ENCODE measurements at places on chromosomes 2 and 18.

DNA sequence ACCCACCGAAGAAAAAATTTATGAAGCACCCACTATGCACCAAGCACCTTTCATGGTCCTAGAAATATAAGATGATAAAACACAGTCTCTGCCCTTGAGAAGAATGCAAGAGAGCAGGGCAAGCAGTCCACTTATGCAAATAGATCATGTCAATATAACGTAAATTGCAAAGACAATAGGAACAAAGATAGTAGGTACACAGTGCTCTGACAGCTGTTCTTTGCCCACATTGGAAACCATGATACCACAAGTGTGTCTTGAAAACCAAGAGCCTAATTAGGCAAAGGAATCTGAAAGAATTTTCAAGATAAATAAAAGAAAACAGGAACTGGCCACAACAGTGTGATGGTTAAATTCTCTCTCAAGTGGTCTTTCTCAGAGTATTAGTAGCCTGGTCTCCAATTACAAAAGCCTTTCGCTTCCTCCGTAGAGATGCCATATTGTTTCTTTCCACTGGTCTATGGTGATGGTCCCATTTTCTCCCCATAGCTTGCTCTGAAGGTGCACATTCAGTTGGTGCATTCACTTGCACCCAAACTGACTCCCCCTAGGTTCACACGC is 108.5 kb downstream of the VWC2L start:
- no peak for DNase-seq

DNA sequence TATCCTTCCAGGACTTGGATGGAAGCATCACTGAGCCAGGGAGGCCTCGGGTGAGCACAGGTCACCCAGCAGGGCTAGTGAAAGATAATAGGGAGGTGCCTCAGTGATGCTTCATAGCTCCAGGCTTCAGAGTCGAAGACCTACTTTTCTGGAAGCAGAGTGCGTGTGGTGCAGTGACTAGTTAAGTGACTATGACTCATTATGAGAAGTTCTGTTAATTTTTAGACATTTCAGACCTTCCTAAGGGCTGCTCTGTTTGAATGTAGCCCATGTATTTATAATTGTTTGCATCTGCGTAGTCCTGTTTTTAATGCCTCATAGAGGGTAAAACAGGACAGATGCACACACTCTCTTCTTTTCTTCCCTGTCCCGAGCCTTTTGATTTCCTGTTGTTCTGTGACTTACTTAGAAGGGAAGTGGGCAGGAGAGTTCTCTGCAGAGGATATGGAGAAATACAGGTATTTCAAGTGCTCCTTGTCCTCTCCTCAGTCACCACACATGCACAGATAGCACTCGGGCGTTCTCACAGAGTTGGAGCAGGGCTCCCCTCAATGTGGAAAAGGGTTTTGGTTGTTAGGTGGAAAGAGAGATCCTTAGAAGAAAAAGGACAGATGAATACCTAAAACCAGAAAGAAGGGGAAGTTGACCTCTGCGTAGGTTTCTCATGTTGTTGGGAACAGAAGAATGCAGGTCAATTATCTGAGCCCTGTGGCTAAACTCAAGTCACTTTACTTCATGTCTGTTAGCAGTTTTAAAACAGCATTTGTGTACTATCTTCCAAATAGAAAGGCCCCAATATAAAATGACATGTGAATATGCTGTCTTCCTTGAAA is 34.7 kb downstream of the RALB start:
- no peak for DNase-seq

- DNase-seq: no peak
Observed at GRCh38 chr2:110877031-110877827, 144.9 kb downstream of the ACOXL start.

DNA sequence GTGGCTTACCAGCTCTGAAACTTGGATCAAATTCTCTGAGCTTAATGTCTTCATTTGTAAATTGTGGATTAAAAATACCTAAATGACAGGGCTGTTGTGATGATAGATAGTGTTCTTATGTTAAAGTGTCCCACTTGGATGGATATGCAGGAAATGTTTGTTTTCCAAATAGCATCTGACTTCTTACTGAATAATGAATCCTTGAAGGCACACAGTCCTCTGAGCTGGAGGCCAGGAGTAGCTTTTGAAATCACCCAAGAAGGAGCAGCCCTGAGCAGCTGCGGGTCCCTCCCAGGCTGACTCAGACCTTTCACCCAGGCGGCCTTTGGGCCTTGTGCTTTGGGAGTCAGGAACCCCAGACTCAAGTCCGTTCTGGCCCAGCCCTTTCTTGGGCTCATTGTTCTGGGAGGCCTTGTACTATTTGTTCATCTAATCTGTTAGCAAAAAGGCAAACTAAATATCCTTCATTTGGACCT is 173.0 kb upstream of the GATA6 start:
- no peak for DNase-seq

DNA sequence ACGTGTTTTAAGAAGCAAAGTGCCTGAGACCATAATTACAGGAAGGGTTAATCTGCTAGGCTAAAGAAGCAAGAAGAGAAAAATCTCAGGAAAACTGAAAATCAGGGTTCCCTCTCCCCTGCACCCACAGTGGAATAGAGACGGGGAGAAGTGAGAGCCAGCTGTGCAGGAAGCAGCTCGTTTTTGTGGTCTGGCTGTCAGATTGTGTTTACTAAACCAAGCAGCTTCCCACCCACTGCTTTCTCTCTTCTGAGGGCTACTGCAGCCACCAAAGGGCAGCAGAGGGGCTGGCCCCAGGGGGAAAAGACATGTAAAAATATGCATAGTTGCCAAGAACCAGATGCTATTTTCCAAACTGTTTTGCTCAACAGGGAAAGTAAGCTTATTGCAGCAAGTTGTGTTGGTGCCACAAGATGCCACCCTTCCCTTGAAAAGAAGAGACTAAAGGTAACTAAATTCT is 72.6 kb upstream of the THUMPD2 start:
- DNase-seq: no peak

DNA sequence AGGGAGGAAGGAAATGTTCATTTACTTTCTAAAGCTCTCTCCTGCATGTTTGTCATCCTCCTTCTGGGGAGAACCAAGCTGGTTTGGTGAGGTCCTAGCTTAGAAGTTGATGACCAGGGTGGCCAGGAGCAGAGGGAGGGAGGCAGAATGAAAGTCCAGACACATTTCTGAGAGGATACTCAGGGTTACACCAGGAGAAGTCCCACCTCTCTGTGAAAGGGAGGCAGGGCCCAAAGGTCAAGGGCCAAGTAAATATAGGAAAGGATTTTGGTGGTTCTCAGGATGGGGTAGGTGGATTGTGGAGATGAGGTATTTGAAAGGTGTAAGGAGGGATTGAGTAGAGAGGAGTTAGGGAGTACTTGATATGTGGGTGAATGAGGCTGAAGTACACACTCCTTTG is 58.0 kb upstream of the FBXO11 start:
- no peak for DNase-seq

GRCh38 chr2:240624950-240625621 is at the start of gene GPR35:
Gene GPR35, plus strand, starts transcription at chr2:240625480. Its CDS starts 4,473 bp downstream, at chr2:240629953.
- no peak for DNase-seq

- DNase-seq: no peak
Observed at GRCh38 chr2:10987861-10988260, 76.1 kb downstream of the KCNF1 start.

GRCh38 chr2:71547616-71548285 is 94.4 kb downstream of the DYSF start:
- DNase-seq: no peak

DNA sequence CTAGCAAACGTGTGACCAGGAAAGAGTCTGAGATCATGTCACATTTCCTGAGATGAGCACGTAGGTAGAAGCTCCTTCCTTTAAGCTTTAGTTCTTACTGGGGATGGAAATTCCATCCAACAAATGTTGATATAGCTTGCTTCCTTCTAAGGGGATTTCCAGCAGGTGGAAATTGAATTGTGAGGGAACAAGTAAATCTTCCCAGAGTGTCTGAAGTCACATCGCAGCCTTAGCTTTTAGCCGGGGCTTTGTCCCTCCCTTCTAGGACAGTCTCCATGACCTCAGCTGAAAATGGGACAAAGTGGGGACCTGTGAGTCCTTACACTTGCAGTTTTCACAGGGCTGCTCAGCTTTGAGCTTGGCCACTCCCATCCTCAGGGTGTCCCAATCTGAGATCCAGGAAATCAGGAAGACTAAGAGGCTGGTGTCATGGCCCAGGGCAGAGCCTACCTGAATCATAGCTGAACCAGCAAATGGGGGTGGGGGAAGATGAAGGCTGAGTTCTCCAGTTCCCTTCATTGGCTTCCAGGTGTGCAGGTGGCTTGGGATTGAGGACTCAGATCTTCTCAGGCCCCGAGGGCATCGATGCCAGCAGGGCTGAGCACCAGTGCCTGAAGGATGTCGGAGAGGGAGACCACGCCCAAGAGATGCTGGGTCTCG is 8.3 kb downstream of the PRKAG3 start:
- DNase-seq: no peak

DNA sequence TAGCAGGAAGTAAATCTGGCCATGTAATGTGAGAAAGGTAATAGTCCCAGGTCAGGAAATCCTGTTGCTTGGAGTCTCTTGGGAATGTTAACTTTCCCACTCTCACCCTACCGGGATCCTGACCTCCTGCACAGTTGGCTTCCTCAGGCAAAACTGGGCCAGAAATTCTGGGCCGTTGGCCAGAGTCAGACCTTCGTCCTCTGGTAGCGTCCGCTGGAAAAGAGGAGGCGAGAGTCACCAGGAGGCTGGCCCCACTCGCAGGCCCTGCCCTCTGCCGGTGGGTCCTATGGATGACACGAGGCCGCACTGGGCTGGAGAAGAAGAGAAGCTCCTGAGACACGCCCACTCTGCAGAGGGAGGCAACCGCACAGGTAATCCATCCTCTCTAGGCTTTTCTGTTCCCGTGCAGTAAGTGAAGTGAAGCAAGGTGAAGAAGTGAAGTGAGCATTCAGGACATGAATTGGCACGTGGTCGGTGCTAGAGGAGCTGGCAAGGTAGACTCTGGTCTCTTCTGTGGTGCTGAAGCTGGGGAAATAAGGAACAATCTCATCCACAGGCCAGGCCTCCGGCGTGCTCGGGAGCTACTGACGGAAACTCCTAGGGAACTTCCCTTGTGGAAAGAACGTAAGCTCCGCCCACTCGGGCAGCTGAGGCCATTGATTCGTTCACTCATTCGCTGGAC is 182.7 kb upstream of the GLI2 start:
- DNase-seq: no peak

DNA sequence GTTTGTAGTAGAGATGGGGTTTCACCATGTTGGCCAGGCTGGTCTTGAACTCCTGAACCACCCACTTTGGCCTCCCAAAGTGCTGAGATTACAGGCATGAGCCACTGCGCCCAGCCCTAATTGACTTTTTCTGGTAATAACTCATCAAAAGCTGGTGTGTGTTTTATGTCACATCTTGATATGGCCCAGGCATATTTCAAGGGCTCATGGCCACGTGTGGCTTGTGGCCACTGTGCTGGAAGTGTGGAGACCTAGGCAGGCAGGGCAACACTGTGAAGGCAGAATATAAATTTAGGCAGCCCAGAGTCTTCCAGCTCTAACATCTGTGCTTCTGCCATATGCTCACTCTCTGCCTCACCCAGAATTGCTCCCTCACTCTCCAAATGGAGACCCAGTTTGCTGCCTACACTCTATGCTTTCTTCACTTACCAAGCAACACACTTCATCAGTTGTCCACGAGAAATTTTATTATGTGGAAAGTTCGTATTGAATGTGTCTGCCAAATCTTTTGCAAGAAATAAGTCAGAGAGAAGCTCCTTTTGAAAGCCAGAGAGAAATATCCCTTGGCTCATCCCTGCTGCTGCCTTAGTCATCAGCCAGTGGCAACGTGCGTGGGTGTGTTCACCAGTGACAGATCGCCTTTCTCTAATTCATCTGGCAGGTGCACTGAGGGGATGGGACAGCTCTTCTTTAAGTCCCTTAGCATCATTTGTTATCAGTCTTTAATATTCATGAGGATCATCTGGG is 129.4 kb upstream of the CXCR4 start:
- DNase-seq: no peak

- no peak for DNase-seq
Observed at GRCh38 chr2:74902281-74902860, 56.1 kb upstream of the POLE4 start.

GRCh38 chr18:25639596-25639995 is 287.6 kb upstream of the ZNF521 start:
- DNase-seq: no peak

DNA sequence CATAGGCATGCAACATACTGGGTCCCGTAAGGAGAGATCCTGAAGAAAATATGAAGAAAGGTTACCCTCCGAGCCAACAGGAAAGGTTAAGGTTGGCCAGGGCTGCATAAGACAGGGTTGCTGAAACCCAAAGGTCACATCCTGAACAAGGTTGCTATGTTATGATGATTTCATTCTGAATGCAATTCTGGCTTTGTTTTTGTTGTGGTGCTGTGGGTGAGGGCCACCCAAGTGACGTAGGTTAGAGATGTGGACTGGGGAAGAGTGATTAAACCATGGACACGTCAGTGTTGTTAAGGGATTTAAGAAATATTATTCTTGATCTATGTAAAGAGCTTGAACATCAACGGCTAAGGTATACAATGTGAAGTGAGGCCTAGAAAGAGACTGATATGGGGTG is 60.0 kb downstream of the ZEB2 start:
- DNase-seq: no peak

DNA sequence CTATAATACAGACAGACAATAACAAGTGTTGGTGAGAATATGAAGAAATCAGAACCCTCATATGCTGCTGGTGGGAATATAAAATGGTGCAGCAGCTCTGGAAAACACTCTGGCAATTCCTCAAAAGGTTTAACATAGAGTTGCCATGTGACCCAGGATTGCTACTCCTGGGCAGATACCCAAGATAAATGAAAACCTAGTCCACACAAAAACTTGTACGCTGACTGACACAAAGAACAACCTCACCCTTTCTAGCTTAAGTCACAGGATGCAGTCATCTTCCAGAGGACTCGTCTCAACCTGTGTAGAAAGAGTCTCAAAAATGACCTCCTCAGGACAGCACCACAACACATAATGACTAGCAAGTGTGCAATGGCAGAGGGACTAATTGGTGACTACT is 71.6 kb upstream of the ACAA2 start:
- DNase-seq: no peak
